A172 (cell line): ENCODE measurements at places on chromosomes 5 and 9. TPM values are rescaled to one million over a fixed set of nuclear protein-coding genes. Genes with fewer than 3 reads are reported as not detected.

FAM169A gene
- total RNA-seq = 28.3 and 33.0 TPM in 2 replicates

GRCh38 chr9:93111371-93112115, 15.5 kb downstream of the CARD19 start:
- DNase-seq = peak; percentile 82

POU5F2 gene
- total RNA-seq = 0.36 and 0.53 TPM in 2 replicates

IRX1 gene
- 5.4 and 6.8 TPM in 2 replicates for total RNA-seq

- no peak for DNase-seq
These were observed 26.2 kb downstream of the SLC12A2 start for GRCh38 chr5:128109766-128110165.

GRCh38 chr5:133294380-133294779, 242.6 kb downstream of the HSPA4 start:
- no peak for DNase-seq

GRCh38 chr9:108512426-108513173, 343.2 kb downstream of the ACTL7B start:
- DNase-seq = no peak

GRCh38 chr9:20512106-20512505, 110.2 kb downstream of the MLLT3 start:
- peak; percentile 3 for DNase-seq

- DNase-seq = peak; percentile 61
These were observed 66.8 kb upstream of the ITGA2 start for GRCh38 chr5:52922384-52922783.

DNA sequence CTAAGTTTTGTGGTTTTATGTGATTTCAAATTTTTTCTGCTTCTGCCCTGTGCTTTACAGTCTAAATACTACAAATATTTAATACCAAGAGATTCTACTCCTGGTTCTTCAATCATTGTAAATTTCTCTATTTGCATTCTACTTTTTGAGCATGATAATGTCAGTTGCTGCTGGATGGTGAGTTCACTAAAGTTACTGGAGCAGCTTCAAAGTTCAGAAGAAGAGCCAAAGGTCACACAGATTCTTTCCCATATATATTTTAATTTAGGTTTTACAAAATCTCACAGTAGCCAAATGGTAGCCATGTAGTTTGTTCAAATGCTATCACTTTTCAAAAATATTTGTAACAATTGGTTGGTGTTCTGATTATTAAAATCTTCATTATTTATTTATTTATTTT, 378.7 kb downstream of the TMEM232 start:
- no peak for DNase-seq

CYSRT1 gene
- total RNA-seq = 5.1 and 5.4 TPM in 2 replicates

DNA sequence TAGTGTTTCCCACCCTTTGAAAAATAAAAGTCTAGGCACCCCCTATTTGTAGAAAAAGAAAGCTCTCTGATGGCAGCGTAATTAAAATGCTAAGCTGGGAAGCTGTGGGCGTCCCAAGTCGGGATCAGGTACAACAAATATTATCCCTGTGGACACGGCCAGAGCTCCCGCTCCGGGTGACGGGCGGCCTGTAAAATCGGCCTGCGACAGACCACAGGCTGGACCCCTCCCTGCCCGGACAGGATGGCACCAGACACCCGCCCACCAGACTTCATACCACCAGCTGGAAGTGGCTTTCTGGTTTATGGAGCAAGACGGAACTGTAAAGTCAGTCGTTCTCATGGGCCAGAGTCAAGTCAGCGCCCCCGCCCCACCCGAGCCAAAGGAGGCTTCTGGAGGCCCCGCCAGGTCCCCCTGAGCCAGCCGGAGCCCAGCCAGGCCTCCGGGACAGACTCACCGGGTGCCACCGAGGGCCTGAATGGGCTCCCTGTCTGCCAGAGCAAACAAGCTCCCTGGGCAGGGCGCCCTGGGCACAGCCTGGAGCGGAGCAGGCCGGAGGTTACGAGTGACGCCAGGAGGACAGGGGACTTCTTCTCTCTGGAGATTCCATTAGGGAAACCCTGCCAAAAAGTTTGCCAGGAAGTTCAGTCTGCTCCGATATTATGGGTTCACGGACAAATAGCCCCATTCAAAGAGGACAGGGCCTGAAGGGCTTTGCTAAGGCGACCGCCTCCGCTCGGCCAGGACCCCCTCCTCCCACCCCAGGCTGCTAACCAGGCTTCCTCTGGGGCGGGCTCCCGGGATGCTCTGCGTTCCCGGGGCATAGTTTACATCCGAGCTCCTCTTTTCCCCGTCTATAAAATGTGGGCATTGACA, 173.7 kb downstream of the ERCC6L2 start:
- no peak for DNase-seq

DNA sequence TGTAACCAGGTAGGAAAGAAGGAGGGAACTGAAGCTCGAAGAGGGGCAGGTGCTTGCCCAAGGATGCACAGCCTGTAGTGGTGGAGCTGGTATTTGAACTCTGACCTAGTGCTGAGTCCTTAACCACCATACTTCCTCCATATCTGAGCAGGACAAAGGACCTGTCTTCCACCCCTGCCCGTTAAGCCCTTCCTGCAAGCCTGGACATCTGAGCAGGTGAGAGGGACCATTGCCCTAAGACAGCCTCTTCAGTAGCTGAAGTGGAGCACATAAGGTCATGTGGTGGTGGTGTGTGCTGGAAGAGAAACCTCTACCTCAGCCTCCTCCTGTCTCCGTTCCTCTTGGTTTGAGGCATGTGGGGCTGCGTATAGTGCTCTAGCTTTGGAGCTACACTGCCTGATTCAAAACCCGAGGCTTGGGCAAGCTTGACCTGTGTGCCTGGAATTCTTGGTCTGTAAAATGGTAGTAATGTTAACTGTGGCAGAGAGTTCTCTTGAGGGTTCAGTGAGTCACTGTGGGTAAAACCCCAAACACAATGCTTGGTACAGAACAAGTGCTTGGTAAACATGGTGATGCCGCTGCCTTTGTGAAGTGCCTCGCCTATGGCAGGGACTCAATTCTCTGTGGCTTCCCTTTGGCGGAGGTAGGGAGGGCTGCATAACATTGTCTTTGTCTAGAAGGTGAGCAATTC, 7.4 kb downstream of the GALNT10 start:
- peak; percentile 82 for DNase-seq

DNA sequence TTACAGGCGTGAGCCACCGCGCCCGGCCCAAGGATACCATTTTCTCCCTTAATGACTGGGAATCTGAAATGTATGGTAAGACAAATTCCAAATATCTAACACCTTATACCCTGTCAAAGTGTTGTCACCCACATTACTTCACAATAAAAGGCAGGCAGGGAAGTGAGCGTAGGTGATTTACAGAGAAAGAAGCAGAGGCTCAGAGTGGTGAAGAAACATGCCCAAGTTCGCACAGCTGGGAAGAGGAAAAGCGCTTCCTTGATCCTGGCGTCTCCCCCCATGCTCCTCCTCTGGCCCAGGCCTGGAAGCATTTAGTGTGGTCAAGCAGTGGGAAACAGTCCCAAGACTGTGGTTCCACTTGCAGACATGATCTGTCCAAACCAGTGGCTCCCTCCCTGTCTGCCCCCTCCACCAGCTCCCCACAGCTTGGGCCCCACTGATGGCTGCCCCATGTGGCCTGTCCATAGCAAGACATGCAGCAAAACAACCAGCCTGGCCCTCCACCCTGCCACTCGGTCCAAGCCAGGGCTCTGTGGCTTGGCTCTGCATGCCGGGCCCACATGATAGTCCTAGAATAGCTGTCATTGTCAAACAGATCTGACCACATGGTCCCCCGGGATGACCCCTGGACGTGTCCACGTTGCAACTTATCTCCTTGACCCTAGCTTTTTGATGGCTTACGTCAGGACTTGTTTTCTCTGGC, 107.2 kb downstream of the TTLL11 start:
- no peak for DNase-seq

DNA sequence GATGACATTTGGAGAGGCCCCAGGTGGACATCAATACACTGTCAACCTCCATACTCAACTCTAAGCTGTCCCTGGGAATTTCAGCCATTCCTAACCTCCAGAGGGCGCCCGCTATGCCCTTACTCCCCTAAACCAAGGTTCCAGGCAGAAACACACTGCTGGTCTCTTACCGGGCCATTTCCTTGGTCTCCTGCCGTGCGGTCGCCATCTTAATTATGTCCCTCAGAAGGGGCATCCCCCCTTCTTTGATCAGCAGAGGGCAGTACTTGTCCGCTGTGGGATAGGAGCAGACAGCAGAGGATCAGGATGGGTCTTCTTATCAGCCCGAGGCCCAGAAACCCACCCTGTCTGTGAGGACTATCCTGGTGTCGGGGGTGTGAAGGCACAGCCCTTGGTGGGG, 9.3 kb upstream of the ZDHHC12 start:
- peak; percentile 91 for DNase-seq

DNA sequence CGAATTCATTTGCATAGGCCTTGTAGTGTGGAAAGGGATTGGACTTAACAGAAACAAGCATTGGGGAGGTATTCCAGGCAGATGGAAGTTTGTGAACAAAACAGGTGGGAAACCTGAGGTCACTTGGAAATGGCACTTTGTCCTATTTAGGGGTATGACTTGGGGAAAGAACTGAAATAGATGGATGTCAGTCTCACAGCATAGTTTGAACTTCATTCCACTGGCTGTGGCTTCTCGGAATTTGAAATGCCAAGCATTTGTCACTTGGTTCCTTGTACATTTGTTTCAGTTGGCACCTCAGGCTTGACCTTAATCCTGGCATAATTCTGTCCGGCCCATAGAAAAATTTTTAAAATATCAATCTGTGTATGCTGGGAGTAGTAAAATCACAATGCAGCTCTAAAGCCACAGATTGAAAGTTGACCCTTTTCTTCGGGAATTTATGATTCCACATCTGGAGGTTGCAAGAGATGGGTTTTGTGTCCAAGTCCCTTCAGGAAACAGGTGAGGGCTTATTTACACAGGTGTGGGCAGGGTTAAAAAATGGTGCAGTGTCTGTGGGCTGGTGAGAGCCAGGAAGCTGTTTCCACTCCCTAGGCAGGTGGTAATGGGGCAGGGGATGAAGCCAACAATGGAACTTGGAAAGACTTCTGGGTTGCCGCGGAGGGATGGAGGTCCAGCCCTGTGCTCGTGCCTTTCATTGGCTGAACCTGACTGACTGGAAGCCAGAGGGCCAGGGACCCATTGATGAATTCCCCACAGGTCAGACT, 39.2 kb upstream of the PDE8B start:
- no peak for DNase-seq

DNA sequence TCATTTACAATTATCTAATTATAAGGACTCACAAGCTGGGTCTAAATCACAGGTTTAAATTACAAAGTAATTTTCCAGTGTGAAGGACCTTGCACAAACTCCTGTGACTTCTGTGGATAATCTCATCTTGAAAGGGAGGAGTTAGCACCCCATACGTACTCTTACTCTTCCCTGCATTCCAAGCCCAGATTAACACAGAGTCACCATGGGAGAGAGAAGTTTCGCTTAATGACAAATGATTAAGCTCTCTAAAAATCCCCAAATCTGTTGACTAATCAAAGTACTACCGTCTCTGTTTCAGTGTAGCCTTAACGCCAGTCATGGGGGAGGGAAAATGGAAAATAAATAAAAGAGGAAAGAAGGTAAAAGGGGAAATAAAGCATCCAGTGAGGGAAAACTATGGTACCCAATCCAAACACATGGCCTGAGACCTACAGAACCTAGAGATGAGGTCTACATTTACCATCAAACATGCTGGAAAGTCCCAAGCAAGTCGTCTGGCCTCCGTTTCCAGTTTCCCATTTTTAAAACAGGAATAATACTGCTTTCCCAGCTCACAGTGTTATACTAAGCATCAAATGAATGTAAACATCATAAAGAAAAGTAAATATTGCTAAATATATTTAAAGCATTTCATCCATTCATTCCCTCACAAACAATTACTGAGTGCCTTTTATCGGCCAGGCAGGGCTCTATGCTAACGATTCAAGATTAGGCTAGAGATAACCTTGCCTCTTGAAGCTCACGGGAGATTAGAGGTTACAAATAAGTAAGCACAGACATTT, 63.2 kb downstream of the PCA3 start:
- DNase-seq = no peak
